ENCODE measurements at places on chromosomes 12 and 14.

DNA sequence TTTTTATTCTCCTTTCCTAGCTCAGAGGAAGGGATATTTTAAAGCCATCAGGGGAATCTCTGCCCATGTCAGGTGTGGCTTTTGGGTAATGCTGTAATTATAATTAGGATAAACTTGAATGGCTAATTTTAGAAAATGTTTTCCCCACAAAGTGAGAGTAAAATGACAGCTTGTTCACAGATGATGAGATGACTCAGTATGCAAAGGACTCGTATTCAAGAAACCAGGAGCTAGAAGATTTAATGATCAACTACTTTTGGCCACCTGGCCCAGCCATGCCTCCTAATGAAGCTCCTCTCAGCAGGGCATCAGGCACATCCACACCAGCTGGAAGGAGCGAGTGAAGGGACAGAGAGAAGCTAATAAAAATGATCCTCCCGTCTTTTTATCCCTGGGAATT, 29.0 kb upstream of the PLEKHG7 start:
- DNase-seq, result no peak

- DNase-seq, result no peak
These were observed 24.9 kb upstream of the ZDHHC17 start for GRCh38 chr12:76738824-76739579.

DNA sequence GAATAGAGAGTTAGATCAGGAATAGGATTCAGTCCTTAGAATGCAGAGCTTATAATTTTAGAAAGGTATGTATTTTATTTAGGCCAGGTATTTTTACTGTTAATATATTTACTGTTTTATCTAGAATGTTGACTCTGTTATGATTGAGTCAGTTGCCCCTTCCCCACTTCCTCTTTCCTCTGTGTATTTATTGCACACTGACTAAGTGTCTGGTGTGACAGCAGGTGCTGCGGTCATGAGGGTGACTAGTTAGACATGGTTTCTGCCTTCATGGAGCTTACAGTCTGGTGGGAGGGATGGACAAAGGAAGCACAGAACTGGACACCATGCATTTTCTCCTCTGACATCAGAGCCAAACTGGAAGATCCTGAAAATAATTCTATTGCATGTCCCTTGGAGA, 159.8 kb downstream of the CACNA1C start:
- DNase-seq, result no peak

- DNase-seq, result no peak
These were observed 1.4 kb upstream of the FOXN4 start for GRCh38 chr12:109310247-109311125.

DNA sequence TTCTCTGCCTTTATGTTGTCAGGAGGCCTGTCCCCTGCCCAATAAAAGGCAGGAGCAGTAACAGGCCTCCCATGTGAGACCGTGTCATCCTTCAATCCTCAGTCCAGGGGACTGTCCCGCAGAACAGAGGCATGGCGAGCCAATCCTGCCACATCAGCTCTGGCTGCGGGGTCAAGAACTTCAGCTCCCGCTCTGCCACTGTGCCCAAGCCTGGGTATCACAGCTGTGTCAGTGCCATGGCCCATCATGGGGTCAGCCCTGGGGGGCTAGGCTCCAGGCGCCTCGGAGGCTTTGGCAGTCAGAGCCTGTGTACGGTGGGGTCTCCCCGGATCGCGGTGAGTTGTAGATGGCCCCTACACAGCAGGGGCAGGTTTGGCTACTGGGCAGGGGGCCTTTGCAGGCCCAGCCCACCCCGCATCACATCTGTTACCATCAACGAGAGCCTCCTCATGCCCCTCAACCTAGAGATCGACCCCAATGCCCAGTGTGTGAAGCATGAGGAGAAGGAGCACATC, 19.9 kb upstream of the KRT83 start:
- DNase-seq, result no peak

All from muscle of arm (tissue), 14 donors.